ENCODE measurements at places on chromosomes 2 and 18.

- DNase-seq, result no peak
Measured at GRCh38 chr2:160294889-160295288, 94.8 kb upstream of the ITGB6 start.

GRCh38 chr2:121019756-121020155 is 265.2 kb downstream of the TFCP2L1 start:
- DNase-seq, result no peak

DNA sequence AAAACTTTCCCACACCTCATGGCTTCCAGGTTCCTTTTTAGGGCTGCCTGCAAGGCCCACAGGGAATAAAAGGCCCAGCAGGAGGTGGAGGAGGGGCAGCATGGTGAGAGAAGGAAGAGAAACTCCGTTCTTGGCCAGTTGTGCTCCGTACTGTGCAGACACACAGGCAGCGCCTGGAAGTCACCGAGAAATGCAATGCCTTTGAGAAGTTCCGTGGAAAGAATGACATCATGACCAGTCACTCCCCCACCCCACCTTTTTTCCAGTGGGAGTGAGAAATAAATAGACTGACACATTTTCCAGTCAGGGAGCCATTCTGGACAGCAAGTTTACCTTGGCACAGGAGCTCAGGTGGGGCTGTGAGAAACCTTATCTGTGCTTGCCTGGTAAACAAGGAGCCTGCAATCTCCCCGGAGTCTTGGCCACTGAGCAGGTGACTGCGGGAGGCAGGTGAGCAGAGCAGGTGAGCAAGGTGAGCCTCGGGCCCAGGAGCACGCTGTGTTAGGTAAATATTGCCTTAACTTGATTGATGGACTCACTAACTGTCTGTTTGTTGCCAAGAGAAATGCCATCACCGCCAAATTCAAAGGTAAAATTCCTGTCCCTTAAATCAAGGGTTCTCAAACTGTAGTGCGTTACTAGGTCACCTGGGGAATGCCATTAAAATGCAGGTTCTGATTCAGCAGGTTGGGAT is 13.5 kb upstream of the LBH start:
- DNase-seq, result no peak

DNA sequence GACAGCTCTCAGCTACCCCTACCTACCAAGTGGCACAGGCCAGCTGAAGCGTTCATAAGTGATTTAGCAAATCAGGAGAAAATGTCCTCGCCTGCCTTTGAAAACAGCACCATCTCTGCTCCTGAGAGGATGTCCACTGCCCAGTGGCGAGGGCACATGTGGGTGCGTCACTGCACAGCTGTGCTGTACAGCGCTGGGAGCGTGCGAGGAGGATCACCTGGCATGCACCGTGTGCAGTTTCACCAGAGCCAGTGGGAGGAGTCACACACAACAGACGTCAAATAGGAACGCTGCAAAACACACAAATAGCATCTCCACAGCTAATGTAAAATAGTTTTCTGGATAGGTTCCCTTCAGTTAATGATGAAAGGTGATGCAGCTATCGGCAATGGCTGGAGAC is 154.1 kb downstream of the HDAC4 start:
- DNase-seq, result no peak

DNA sequence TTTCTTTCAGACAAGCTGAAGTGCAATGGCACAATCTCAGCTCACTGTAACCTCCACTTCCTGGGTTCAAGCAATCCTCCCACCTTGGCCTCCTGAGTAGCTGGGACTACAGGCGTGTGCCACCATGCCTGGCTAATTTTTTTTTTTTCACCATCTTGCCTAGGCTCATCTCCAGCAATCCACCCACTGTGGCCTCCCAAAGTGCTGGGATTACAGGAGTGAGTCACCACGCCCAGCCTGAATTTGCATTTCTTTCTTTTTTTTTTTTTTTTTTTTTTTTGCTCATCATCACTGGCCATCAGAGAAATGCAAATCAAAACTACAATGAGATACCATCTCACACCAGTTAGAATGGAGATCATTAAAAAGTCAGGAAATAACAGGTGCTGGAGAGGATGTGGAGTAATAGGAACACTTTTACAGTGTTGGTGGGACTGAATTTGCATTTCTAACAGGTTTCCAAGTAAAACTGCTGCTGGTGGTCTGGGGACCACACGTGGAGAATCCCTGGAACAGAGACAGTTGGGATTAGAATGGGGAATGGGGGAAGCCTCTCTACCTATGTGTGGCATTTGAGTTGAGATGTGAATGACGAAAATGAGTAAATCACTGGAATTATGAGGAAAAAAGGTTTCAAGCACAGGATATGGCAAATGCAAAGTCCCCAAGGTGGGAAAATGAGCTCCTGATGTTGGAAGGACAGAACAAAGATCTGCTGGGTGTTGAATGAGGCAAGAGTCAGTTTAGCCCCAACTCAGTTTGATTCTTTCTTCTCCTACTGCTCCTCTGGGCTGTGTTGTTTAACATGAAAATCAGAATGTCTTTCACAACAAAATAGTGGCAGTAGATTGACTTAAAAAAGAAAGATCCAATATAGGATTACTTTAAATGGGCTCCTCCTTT is 88.8 kb upstream of the MAP4K4 start:
- no peak for DNase-seq

DNA sequence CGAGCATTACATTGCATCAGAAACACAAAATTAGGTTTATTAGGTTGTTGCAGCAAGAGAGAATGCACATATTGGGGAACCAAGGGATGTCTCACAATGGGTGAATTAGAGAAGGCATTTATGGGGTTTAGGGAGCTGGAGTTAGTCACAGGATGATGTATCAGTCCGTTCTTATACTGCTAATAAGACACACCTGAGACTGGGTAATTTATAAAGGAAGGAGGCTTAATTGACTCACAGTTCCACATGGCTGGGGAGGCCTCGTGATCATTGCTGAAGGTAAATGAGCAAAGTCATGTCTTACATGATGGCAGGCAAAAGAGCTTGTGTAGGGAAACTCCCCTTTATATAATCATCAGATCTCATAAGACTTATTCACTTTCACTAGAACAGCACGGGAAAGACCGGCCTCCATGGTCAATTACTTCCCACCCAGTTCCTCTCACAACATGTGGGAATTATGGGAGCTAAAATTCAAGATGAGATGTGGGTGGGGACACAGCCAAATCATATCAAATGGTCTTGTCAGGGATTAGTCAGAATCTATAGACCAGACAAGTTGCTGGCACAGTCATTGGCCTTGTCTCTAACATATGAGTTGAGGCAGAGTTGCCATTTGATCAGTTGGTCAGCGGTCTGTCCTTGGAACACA is 61.9 kb upstream of the RBMS1 start:
- no peak for DNase-seq

GRCh38 chr2:26769089-26769761 is 5.1 kb downstream of the SLC35F6 start:
- DNase-seq, result no peak

- DNase-seq, result no peak
Measured at GRCh38 chr18:49915352-49915751, 102.0 kb upstream of the ACAA2 start.

DNA sequence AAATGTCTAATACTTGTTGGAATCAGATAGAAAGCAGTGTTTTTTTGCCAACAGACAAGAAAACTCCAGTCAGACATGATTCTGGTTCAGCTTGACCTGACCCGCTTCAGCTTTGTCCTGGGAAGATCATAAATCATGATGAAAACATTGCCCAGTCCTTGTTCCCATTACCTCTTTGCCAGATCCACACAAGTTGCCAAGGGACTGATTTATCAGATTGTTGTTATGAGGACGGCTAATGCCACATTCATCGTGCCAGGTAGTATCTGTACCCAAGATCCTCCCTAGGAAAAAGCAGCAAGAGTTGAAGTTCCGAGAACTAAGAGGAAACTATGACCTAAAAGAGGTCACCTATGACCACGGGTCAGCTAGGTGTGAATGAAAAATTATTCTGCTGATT is 39.0 kb downstream of the SLC40A1 start:
- no peak for DNase-seq

- DNase-seq, result no peak
Measured at GRCh38 chr2:111052621-111053020, 68.1 kb upstream of the BCL2L11 start.

- DNase-seq, result no peak
Measured at GRCh38 chr2:159067971-159068370, 99.5 kb downstream of the TANC1 start.

- DNase-seq, result no peak
Measured at GRCh38 chr2:126658905-126659561, 3.1 kb downstream of the GYPC start.

- no peak for DNase-seq
Measured at GRCh38 chr2:39718483-39718882, 52.8 kb downstream of the TMEM178A start.

- no peak for DNase-seq
Measured at GRCh38 chr2:95008996-95009395, 16.5 kb upstream of the MAL start.

DNA sequence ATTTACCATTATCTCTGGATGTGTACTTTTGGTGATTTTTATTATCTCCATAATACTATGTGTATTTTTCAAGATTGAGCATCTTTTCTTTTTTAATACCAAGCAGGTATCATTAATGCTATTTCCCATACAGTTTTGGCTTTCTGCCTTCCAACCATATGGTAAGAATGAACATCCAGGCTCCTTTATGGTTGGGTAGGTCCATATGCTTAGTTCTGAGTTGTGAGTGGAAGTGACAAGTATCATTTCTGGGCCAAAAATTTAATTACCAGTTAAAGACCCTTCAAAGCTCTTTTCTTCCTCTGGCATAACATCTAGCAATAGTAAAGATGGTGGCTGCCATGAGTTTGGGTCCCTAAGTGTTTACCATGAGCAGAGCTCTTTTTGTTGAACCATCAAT is 4.3 kb upstream of the RBM43 start:
- no peak for DNase-seq

GRCh38 chr2:222038067-222038802 is 260.6 kb downstream of the PAX3 start:
- no peak for DNase-seq

DNA sequence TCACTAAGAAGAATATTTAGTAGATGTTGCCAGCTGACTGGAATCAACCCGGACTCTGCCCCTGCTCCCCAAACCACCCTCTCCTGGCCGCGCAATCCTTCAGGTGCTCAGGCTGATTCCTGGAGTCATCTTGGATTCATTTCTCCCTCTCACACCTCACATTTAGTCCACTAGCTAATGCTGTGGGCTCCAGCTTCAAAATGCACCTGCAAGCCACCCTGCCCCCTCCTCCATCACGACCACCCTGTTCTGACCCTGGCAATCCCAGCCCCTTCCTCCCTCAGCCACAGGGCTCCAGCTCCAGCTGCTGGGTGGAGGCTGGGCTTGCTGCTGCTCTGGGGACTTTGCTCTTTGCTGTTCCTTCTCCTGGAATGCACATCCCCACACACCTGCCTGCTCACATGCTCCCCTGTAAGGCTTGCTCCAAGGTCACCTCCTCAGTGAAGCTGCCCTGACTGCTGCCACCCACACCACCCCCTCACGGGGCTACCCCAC is 61.3 kb upstream of the SH3RF3 start:
- DNase-seq, result no peak

- DNase-seq, result no peak
Measured at GRCh38 chr2:85470850-85471800, 52.6 kb downstream of the SH2D6 start.

DNA sequence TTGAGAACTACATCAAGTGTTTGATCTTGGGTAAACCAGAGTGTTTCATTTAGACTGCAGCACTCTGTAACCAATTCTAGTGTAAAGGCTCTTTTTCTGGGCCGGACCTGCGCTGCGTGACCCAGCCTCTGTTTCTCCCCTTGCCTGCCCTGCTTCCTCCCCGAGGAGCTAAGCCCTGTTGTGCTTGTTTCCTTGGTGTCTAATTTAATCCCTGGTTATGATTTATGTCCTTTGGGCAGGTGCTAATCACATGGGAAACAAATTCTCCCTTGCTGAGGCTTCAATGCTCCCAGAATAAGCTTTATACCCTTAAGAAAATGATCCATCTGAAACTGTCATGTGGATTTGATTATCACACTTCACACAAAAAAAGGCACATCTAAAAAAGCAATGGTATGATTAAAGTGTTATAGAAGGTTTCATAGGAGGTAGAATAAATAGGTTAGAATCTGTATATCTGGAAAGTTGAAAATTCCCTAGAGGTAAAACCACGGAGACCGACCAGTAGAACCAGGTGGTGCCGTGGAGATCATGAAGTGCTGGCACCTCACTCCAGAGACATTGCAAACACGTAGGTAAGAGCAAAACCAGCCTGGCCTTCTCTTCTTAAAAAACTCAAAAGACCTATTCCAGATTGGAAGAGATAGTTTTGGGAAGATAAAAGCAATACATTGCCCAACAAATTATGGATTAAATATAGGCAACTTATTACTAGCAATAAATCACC is 31.0 kb upstream of the SLC9A2 start:
- DNase-seq, result no peak

DNA sequence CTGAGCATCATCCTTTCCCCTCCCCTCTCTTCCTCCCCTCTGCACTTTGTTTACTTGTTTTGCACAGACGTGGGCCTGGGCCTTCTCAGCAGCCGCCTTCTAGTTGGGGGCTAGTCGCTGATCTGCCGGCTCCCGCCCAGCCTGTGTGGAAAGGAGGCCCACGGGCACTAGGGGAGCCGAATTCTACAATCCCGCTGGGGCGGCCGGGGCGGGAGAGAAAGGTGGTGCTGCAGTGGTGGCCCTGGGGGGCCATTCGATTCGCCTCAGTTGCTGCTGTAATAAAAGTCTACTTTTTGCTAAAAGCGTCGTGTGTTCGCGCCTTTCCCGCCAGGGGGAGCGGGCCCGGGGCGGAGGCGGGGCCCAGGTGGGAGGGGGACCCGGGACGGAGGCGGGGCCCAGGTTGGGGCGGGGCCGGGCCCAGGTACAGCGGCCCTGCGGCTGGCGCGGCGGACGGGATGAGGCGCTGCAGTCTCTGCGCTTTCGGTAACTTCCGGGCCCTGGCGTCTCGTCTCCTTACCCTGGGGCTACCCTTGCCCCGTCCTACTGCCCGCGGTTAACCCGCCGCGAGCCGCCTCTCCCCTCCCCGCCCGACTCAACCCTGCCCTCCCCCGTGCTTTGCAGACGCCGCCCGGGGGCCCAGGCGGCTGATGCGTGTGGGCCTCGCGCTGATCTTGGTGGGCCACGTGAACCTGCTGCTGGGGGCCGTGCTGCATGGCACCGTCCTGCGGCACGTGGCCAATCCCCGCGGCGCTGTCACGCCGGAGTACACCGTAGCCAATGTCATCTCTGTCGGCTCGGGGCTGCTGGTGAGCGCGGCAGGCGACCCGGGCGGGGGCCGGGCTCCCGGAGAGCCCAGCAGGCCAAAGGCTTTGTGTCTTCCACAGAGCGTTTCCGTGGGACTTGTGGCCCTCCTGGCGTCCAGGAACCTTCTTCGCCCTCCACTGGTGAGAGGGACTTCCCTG is at the start of gene KRTCAP3:
Gene KRTCAP3, plus strand, starts transcription at position 424 of the 962 bp plus-strand sequence. Its CDS starts 32 bp downstream, at position 456.
- DNase-seq, result no peak

- DNase-seq, result no peak
Measured at GRCh38 chr2:111135910-111136297, 15.2 kb downstream of the BCL2L11 start.

- no peak for DNase-seq
Measured at GRCh38 chr18:47585914-47586313, 334.5 kb upstream of the SKOR2 start.

GRCh38 chr2:180222644-180223043 is 215.5 kb upstream of the CWC22 start:
- no peak for DNase-seq

Data from stimulated activated CD4-positive, alpha-beta T cell treated with anti-CD3 and anti-CD28 coated beads, TNF-alpha, amount 100 ng/mL, for 4 hours (primary cell).